Brain (organoid and tissue), 16 donors: ENCODE measurements at places on chromosomes 3 and 15.

DNA sequence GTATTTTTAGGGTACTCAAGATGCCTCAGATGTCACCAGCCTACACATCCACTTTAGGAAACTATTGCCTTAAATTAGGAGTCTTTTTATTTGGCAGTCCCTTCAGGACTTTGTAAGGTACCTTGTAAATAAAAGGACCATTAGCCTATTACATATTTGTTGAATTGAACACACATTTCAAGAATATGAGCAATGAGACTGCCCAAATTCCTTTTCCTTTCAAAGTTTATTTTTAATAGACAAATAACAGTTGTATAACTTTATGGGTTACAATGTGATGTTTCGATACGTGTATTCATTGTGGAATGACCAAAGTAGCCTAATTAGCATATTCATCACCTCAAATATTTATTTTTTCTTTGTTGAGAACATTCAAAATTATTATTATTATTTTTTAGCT is 176.7 kb upstream of the PDZRN3 start:
- DNase-seq, result no peak

- no peak for DNase-seq
Measured at GRCh38 chr15:100198442-100198841, 143.3 kb downstream of the ADAMTS17 start.

- no peak for DNase-seq
Measured at GRCh38 chr15:23839893-23840474, 152.9 kb upstream of the NDN start.

- DNase-seq, result no peak
Measured at GRCh38 chr3:50885070-50885850, 210.5 kb downstream of the DOCK3 start.

GRCh38 chr15:29430124-29430523 is 160.5 kb upstream of the NSMCE3 start:
- DNase-seq, result no peak

- no peak for DNase-seq
Measured at GRCh38 chr15:40918146-40918798, 10.9 kb upstream of the DLL4 start.

- no peak for DNase-seq
Measured at GRCh38 chr3:172232579-172233212, 193.3 kb downstream of the FNDC3B start.

DNA sequence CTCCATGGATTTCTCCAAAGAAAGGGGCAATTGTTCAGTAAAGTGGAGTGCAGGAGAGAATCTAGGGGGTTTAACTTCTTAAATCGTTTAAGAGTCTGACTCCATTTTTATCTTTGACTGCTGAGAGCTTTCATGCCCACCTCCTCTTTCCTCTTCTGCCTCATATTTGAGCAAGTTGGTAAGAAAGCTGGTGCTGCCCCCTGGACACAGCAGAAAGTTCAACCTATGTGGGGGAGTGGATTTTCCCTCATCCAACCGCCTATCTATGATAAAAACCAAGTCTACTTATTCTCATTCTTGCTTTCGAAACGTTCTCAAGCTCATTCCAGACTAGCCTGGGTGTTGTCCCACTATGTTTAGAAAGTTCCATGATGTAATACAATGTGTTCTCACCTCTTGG is 26.0 kb downstream of the HHLA2 start:
- no peak for DNase-seq

DNA sequence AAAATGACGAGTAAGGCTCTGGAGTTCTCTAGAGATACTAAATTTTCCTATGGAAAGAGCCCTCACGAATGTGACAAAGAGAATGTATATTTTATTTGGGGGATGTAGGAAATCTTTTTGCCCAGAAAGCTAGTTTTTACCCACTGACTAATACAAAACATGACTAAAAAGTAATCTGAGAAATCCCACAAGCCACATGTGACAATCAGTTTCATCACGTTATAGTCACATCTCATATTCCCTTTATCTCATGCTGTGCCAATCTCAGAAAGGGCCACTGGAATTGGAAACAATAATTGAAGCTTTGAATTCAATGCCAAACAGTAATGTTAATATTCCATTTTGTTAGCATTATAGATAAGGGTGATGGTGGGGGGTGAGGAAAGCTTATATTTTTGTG is 509.0 kb upstream of the GOLIM4 start:
- DNase-seq, result no peak

DNA sequence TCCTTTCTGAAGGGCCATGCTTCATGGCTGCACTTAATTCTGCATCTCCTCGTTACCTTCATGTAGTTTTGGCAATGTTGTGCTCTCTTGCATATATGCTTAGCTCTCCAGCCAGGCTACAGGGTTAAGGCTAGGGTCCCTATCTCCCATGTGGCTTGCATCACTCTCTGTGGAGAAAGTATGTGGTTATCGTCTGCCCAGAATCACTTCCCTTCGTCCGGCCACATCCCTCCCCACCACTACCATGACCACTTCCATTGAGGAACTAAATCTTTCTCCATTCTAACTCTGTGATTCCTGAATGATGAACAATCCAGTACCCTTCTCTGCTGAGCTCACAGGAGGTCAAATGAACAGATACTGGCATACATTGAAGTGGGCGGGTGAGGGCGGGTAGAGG is 34.0 kb downstream of the WWTR1 start:
- DNase-seq, result no peak

- DNase-seq, result peak; percentile 37
Measured at GRCh38 chr15:74815121-74815934, 2.7 kb downstream of the LMAN1L start.

GRCh38 chr15:99704444-99704838 is 28.8 kb downstream of the LYSMD4 start:
- peak; percentile 92 for DNase-seq

- DNase-seq, result no peak
Measured at GRCh38 chr15:77107068-77107467, 36.2 kb upstream of the TSPAN3 start.

DNA sequence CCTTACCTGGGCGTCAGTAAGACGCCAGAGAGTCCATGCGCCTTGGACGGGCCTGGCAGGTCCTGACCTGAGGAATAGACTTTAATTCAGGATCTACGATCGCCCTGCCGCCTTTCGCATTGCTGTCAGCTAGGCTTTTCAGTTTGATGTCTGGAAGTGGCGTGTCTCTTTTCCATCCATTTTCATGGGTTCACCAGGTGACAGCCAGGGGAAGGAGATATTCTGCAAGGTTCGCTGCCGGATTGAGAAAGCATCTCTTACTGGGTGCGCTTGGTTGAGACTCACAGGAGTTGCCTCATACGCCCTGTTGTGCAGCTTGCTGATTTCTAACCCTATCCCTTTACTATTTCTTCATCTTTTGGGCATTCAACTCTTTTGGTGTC is 7.4 kb downstream of the EPHA3 start:
- DNase-seq, result no peak

GRCh38 chr15:47410247-47410646 is 307.1 kb upstream of the SEMA6D start:
- DNase-seq, result no peak

GRCh38 chr3:32946973-32947788 is 4.3 kb upstream of the CCR4 start:
- no peak for DNase-seq

DNA sequence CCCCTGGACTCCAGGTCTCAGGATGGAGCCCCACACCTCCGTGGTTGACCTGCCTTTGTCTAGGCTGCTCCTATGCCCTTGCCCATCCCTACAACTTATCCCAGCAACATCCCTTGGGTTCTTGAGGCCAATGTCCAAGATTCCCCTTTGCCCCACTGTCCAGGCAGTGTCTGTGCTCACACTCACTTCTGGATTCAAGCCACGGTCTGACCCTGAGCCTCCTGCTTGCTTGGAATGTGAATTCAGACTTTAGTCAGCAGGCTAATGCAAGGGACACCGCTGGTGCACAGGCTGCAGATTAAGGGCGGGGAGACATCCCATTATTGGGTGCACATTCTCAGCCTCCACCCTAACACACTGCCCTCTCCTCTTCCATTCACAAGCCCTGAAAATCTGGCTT is 154.1 kb downstream of the WNT5A start:
- DNase-seq, result no peak

- peak; percentile 36 for DNase-seq
Measured at GRCh38 chr3:46110701-46111493, 83.6 kb upstream of the XCR1 start.

GRCh38 chr3:178313716-178314115 is 222.5 kb upstream of the KCNMB2 start:
- DNase-seq, result no peak

DNA sequence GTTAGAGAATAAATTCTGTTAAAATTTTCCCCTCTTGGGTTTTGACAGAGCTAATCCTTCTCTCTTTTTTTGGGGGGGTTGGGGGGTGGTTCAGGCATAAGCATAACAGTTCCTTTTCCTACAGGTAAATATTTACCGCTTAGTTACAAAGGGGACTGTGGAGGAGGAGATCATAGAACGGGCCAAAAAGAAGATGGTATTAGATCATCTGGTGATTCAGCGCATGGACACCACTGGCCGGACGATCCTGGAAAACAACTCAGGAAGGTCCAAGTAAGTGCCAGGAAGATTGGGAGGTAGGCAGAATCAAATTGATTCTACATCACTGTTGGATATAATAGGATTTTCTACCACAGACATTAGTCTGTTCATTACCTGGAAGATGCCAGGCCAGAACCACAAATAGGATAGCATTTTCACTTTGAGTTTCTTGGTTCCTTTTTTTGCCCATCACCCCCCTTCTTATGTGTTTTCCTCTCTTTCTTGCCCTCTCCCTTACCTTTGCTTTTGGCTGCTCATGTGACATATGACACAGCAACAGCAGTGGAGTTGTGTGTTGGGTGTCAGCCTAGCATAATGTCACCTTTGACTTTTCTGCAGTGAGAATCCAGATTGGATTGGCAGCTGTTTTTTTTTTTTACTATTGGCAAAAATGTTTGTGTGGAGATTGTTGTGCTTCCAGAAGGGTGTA is 79.0 kb downstream of the CHD2 start:
- no peak for DNase-seq

- DNase-seq, result no peak
Measured at GRCh38 chr15:63953524-63953923, 92.8 kb downstream of the DAPK2 start.

DNA sequence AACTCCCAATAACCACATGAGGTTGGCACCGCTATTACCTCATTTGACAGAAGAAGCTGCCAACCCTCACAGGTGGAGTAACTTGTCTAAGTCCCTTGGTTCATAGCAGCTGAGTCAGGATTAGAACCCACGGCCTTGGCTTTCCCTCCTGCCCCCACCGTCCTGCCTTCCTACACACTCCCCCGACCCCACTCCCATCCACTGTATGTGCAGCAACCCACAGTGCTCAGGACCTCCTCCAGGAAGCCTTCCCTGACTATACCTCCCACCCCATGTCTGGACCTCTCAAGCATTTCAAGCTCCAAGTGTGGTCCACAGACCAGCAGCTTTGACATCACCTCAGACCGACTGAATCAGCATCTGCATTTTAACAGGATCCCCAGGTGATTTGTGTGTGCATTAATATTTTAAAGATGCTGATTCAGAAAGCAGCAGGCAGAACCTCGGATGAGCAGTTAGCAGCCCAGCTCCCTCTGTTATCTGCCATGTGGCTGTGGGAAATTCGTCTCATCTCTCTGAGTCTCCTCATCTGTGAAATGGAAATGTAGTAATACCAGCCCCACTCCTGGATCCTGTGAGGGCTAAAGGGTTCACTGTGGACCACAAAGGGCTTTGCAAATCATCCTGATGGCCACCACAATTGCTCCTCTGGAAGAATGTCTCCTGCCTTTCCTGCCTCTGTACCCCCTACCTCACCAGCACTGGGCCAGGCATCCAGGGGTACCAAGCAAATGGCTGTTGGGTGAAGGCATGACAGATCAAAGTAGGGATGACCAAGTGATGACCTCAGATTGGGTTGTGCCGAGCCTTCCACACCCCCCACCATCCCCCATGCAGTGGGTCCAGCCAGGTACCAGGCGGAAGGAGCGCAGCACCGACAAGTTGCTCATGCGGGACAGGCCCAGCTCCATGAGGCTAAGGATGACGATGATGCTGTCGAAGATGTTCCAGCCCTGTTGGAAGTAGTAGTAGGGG is 62.7 kb downstream of the SCN5A start:
- no peak for DNase-seq

DNA sequence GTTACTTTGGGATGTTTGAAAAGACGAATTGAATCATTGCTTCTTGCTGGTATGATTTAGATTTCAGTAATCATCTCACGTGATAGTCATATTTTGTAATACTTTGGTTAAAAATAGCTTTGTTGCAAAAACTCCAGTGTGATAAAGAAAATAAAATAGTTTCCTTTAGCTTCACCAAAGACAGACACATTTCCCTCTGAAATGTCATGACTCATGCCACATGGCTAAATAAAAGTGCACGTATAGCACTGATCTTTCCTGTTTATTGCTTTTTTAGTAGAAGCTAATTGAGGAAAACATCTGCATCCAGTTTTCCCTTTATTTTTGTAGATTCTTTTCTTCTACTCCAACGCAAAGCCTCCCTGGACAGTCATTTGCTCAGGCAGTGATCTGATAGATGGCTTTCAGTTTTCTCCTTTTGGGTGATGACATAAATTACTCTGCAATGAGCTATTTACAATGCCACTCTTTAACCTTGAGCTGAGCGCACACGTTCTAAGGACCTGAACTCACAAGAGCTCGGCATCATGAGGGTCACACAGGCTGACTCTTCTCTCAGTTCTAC is 84.9 kb downstream of the ARNT2 start:
- no peak for DNase-seq

- DNase-seq, result no peak
Measured at GRCh38 chr15:93135997-93136397, 47.0 kb upstream of the RGMA start.

GRCh38 chr3:179460260-179460659 is 9.0 kb upstream of the GNB4 start:
- no peak for DNase-seq

DNA sequence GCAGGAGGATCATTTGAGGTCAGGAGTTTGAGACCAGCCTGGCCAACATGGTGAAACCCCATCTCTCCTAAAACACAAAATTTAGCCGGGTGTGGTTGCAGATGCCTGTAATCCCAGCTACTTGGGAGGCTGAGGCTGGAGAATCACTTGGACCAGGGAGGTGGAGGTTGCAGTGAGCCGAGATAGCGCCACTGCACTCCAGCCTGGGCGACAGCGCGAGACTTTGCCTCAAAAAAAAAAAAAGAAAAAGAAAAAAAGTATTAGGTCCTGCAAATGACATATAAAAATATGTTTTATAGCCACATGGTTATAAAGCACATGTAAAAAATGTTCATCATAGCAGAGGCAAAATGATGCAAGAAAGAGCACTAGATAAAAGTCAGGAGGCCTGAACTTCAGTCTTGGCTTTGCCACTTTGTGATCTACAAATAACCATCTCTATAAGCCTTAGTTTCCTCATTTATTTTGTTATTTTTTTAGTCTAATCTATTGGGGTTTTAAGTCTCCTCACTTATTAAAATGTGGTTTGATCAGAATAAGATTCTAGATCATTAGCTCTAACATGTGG is 4.9 kb downstream of the SLC12A6 start:
- no peak for DNase-seq
